ENCODE measurements at places on chromosomes 1 and 21. TPM values are rescaled to one million over a fixed set of nuclear protein-coding genes. Genes with fewer than 3 reads are reported as not detected.

TMEM269 gene
- not detected for total RNA-seq

CFHR3 gene
- not detected for total RNA-seq

PTPRF gene
- 58.5 TPM for total RNA-seq

MFSD2A gene
- total RNA-seq, result 5.0 TPM

PROK1 gene
- total RNA-seq, result not detected

MYOCOS gene
- total RNA-seq, result not detected

PAFAH2 gene
- total RNA-seq, result 3.1 TPM

OR2L5 gene
- not detected for total RNA-seq

ZNF683 gene
- not detected for total RNA-seq

LEPROT gene
- 70.6 TPM for total RNA-seq

ALX3 gene
- total RNA-seq, result not detected

HPCA gene
- total RNA-seq, result not detected

KIF17 gene
- 0.81 TPM for total RNA-seq

MNDA gene
- not detected for total RNA-seq
